Kidney (tissue), 22 donors: ENCODE measurements at places on chromosomes 1 and 21. TPM values are rescaled to one million over a fixed set of nuclear protein-coding genes. Genes with fewer than 3 reads are reported as not detected.

Gene IL10
- 2.5 TPM for total RNA-seq

Gene NBPF1
- total RNA-seq, result 56.3 TPM

Gene CFAP74
- total RNA-seq, result not detected

Gene NEGR1
- 10.2 TPM for total RNA-seq

GRCh38 chr1:44970317-44970716 is 16.1 kb downstream of the EIF2B3 start:
- DNase-seq, result no peak
